ENCODE measurements at places on chromosomes 6 and 20.
A peak's percentile ranks its signal among the peaks of the same experiment; 100 is the strongest.

DNA sequence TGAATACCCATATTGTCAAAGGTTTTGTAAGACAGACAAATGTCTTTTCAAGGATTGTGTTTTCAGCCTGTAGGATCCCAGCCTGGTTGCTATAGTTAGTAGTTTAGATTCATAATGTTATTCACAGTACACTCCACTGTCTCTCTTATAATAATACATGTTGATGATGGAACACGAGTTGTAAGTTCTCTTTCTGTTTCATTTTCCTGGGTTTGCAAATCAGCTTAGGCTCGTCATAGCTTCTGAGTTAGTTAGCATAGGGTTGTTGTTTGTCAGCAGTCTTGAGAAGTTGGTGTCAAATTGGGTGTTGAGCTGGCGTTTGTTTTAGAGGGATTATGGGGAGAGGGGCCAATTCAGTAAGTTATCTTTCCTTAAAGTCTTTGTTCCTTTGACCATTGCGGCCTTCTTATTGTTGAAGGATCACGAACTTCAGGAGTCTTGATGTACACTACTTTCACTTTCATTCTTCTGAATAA lies 45.8 kb downstream of the QKI start:
- no peak for DNase-seq

DNA sequence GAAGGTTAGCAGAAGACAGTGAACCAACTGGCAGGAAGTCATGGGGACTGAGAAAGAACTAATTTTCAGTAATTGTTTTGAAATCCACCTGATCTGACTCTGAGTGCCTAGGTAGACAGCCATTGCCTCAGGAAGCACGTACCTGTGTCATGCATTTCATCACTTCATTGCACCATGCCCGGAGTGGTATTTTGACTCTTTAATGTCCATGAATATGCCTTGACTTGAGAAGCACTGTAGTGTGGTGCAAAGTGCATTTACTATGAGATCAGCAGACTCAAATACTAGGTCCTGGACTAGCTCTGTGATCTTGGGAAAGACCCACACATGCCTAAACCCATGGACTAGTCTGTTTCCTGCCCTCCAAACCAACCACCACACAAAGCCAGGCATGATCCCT lies 370.9 kb upstream of the MARCKS start:
- DNase-seq, result no peak

- DNase-seq, result peak; percentile 44
Measured at GRCh38 chr6:21634582-21634981, 41.0 kb downstream of the SOX4 start.

- no peak for DNase-seq
Measured at GRCh38 chr20:56987986-56988385, 278.5 kb downstream of the BMP7 start.

GRCh38 chr6:158808941-158809678 lies 10.1 kb downstream of the EZR start:
- DNase-seq, result no peak

DNA sequence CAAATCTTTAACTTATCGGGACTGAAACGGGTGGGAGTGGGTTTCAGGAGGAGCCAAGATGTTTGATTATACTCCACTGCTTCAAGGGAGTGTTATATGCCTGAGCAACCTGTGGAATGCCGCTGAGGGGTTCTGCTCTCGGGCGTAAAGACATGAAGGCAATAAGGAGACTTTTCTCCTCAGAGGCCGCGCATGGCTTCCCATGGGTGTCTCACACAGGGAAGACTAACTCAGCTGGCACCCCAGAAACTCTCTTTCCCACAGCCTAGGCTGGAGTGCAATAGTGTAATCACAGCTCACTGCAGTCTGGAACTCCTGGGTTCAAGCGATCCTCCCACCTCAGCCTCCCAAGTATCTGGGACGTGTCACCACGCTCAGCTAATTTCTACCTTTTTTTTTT lies 5.1 kb upstream of the C20orf141 start:
- DNase-seq, result no peak

- no peak for DNase-seq
Measured at GRCh38 chr20:14219801-14220461, 117.5 kb downstream of the FLRT3 start.

GRCh38 chr20:22833851-22834250 lies 201.3 kb upstream of the SSTR4 start:
- no peak for DNase-seq
